ACHN (cell line): ENCODE measurements at places on chromosomes 16 and 17.

DNA sequence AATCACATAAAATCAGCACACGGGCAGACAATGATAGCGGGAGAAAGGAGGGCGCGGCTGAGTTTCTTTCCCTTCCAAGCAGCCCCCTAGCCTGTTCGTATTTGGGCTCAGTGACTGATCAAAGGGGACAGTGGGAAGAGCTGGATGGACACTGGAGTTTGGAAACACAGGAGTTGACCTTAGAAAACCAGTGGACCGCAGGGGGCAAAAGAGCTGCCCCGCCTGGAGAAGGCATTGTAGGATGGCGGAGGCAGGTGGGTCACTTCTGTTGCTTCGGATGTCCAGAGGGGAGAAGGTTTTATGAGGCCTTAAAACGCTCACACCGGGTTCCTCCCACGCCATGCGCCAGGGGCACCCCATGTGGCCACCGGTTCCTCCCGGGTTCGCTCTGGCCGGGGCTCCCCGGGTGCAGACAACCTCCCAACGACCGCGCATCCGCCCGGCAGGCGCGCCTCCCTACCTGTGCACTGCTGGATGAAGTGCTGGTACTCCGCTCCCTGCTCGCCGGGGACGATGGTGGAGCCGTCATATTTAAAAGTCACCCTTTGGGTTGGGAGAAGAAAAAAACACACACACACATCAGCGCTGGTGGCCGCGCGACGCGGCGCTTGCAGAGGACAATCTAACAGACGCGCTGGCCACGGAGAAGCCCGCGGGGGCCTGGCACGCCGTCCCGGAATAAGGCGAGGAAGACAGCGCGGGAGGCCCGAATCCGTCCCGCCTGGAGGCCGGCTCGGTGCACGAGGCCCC, 662 bp downstream of the COTL1 start:
- DNase-seq, result peak; percentile 33

- DNase-seq, result peak; percentile 27
Observed at GRCh38 chr16:90026135-90026534, 6.9 kb upstream of the DBNDD1 start.

DNA sequence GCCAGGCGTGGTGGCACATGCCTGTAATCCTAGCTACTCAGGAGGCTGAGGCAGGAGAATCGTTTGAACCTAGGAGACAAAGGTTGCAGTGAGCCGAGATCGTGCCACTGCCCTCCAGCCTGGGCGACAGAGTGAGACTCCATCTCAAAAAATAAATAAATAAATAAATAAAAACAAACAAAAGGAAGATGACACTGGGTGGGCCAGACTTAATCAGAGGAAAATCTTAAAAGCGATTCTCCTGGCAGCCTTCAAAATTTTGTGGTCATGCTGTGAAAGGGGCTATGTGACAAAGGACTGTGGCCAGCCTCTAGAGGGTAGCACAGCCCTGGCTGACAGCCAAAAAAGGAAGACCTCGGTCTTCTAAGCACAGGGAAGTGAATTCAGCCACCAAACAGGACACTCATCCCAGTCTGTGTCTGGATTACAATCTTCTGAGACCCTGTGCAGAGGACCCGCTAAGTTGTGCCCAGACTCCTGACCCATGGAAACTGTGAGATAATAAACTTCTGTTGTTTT, 391.1 kb downstream of the CNTNAP4 start:
- DNase-seq, result no peak

DNA sequence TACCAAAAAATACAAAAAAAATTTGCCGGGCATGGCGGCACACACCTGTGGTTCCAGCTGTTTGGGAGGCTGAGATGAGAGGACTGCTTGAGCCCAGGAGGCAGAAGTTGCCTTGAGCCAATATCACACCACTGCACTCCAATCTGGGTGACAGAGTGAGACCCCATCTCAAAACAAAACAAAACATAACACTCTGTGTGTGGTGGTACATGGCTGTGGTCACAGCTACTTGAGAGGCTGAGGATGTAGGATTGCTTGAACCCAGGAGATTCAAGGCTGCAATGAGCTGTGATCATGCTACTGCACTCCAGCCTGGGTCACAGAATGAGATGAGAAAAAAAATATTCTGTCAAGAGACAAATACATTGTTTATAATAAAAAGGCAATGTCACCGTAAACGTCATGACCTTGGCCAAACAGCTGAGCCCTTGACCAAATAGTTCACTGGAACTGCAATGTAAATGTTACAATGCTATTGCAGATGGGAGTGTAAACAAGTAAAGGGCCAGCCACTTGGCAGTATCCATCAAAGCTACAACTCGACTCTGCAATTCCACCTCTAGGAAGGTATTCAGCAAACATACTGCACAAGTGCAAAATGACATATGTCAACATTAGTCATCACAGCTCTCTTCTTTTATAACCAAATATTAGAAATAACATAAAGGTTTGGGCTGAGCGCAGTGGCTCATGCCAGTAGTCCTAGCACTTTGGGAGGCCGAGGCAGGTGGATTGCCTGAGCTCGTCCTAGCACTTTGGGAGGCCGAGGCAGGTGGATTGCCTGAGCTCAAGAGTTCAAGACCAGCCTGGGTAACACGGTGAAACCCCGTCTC, 16.9 kb downstream of the EARS2 start:
- no peak for DNase-seq

- peak; percentile 97 for DNase-seq
Observed at GRCh38 chr17:40903129-40903847, 18.2 kb upstream of the KRT20 start.

DNA sequence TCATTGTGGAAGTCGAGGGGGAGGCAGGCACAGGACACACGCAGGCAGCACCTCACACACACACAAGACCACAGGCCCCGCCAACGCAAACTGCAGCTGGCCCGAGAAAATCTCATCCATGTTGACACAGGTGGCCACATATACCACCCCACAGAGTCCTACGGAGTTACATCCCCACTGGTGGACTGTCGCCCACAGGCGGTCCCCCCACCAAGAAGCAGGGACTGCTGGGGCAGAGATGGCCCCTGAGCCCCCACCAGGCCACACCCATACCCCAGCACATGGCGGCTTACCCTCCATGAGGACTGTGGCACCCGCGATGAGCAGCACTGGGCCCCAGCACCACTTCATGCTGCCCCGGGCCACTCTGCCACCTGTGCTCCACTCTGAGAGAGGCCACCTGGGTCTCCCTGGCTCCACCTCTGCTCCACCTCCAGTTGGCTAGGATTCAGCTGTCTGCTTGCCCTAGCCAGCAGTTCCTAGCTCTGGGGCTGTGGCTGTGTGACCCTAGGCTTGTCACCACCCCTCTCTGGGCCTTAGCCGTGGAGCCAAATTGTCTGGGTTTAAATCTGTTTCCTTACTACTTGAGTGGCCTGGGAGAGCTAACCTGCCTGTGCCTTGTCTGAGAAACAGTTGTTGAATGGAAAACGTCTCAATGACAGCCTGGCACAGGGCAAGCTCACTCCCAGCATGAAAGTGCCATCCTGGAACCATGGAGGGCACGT, at the start of gene PRSS53:
TSS of gene PRSS53 (minus strand) at position 485 of the 725 bp plus-strand sequence. CDS start at position 351, 134 bp downstream.
- no peak for DNase-seq

DNA sequence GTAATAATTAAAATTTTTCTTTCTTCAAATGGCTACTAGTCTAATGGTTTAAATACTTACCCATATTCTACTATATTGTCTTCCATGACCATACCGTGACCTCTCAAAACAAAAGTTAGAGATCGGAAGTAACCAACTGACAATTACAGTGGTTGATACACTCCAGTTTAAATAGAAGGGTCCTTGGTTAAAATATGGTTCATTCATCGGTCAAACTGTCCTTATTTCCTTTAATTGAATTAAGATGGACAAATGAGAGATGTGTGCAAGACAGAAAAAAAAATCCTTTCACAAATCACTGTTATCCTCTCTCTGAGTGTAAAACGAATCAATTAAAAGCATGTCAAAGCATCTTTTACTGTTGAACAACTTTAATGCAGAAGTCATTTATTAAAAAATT, 214.3 kb upstream of the TBX2 start:
- DNase-seq, result no peak

DNA sequence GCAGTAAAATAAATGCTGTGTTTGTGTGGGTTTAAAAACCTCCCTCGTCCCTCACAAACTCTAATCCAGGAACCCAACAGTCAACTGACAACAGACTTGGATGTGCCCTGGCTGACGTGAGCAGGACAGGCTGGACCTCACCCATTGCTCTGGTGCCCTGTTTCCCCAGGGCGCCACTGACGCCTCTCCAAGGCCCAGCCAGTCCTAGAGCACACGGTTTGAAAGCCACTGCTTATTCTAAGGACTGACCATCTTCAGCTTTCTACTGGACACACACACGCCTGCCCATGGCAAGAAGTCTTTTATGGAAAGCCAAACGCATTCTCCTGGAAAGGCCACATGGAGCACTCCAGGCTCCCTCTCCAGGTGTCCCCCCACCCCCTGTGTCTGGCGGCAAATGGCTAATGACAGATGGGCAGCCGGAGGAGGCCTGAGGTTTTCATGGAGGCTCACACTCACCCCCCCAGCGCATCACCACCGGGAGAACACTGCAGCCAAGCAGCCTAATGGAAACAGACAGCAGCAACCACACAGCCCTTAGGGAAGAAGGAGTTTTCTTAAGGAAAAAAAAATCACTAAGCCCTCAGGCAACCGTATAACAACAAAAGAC, 319.2 kb downstream of the SOX9 start:
- DNase-seq, result no peak

DNA sequence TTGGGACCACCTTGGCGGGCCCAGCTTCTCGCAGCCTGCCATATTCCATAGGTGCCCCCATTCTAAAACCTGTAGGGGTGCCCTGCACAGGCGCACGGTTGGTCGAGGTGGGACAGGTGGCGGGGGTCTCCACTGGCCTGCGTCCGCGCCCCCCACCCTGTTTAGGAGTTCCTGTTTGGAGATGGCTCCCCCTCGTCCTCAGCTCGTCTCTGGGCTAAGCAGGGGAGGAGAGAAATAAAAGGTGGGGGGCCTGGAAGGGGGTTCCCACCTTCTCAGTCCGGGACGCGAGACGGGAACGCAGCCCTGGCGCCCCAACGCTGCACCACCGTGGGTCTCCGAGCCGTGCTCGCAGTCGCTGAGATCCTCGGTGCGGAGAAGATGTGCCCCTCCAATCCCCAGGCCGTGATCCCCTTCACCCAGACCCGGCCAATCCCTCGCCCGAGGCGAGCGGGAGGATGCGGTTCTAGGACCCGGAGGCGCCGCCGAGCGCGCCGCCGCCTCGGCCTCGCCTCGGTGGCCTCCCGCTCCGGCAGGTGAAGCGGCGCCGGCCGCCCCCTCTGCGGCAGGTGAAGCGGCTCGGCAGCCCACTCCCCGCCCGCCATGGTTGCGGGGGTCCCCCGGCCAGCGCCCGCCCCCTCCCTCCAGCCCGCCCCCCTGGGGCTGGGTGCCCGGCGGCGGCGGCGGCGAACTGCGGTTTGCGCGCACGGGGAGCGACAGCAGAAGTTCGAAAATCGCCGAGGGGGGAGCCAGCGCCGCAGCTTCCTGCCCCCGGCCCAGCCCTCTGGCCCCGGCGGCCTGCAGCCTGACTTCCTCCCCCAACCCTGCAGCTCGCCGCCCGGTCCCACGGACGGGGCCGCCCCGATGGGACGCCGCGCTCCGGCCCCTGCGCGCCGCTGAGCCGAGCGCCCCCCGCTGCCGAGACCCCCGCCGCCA, at the start of gene FMNL1:
TSS of gene FMNL1 (plus strand) at position 805 of the 933 bp plus-strand sequence. CDS start 240 bp downstream, outside the sequence.
- peak; percentile 39 for DNase-seq

DNA sequence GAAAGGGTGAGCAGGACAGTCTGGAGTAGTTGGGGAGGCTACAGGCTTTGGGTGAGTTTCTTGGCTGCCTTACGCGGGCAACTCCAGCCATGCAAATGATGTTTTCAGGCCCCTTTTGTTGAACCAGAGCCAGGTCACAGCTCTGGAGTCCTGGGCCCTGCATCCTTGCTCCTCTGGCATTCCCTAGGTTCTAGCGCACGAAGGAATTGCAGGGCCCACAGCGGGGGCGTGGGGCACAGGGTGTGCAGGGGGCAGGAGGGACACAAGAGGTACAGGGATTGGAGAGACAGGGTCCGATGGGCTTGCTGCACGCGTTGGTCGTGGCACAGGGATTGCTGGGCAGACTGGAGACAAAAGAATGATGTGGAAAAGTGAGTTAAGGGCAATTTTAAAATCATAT, 3.6 kb downstream of the KRT31 start:
- DNase-seq, result no peak

DNA sequence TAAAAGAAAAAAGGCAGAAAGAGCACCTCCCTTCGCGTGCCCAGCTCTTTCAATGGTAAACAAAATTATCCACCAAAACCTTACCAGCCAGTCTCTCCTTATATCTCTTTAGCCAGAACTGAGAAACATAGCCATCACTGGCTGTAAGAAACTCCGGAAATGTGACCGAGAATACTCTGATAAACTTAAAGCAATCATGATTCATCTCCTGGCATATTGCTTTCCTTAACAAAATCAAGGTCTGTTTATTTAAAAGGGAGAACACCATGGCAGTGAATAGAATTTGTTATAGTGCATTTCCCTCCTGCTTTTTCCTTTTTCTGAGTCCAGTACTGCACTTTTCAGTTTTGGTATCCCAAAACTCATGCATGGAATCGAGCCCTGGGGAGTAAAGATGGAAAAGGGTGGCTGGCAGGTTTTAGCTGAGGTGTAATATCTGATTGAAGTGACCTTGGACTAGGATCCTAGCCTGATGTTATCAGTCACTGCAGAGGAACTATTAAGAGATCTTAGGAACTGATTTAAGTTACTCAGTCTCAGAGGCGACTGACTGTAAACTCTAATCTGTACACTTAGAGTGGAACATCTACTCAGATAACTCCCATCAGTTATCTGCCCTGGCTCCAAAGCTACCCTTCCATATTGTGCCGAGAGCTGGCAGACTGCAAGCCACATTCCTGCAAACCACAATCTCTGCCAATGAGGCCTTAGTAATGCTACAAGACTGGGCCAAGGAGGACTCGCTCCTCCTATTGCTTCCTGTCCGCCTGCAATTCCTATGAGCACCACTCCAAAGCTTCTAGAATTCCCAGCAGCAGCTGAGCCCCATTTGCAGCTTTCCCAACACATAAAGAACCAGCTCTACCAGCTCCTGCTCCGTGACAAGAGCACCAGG, 7.4 kb upstream of the COX10 start:
- DNase-seq, result peak; percentile 90

- peak; percentile 78 for DNase-seq
Observed at GRCh38 chr16:54077050-54077821, 209.4 kb downstream of the IRX3 start.

- peak; percentile 87 for DNase-seq
Observed at GRCh38 chr16:4214215-4214621, 27.7 kb downstream of the SRL start.

DNA sequence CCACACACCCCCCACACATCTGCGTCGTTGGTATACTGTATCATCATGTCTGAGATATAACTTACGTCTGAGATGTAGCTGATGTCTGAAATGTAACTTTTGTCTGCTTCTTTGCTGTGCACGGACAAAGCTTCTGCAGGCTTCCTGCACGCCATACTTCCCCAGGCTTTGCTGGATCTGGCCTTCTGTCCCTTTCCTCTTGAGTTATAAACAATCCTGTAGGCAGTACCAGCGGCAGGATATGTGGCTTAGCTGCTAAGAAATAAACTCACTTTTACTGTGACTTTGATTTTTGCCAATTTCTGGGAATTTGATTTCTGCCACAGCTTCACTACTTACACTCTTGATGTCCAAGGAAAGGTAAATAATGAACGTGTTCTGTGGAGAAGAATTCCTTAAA, 184.4 kb downstream of the RPTOR start:
- no peak for DNase-seq
